ENCODE measurements at places on chromosomes 3 and 15.
A peak's percentile ranks its signal among the peaks of the same experiment; 100 is the strongest.

DNA sequence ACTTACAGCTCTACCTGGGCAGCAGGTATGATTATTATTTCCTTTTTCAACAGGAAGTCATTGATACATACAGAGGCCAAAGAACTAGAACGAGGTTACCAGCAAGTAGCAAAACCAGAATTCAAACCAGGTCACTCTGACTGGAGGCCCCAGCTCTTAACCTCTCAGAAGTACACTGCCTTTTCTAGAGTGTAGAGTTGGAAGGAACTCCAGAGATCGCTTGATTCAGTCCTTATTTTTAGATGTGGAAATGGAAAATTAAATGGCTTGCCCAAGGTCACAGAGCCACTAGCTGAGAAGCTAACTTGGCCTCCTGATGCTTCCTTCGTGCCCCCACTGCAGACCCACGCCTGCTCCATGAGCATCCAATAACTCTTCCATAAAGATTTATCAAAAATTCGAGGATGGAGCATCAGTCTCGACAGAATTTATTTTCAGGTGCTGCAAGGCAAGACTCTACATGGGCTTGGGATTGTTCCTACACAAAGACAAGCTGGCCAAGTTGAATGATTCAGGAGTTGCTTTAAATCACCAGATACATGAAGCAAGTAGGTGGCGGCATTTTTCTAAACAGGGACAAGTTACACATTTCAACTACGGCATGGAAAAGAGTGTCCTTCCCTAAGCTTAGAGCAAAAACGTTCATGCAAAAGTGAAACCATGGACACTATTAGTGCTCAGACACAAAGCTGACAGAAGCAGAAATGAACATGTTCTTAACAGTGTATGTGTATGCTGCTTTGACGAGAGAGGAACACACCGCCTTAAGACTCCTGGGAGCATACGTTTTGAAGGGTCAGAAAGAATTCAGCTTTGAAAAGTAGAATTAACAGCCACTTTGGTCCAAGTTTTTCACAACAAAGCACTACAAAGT lies 235.7 kb downstream of the THRB start:
- DNase-seq: no peak

DNA sequence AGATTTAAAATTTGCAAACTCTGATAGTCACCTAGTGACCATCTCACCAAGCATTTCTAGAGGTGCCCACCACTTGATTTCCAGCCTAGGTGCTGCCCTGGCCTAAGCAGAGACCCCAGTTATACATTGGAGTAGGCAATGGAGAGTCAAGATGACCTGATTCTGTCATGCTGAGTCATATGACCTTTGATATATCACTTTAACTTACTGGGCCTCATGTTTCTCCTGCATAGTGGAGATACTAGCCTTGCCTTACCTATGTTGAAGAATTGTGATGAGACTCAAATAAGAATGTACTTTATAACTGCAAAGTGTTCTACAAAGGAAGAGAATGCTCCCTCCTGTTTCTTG lies 75.5 kb upstream of the XCR1 start:
- DNase-seq: no peak

- no peak for DNase-seq
These were observed 57.6 kb downstream of the RAB11A start for GRCh38 chr15:65926899-65927298.

DNA sequence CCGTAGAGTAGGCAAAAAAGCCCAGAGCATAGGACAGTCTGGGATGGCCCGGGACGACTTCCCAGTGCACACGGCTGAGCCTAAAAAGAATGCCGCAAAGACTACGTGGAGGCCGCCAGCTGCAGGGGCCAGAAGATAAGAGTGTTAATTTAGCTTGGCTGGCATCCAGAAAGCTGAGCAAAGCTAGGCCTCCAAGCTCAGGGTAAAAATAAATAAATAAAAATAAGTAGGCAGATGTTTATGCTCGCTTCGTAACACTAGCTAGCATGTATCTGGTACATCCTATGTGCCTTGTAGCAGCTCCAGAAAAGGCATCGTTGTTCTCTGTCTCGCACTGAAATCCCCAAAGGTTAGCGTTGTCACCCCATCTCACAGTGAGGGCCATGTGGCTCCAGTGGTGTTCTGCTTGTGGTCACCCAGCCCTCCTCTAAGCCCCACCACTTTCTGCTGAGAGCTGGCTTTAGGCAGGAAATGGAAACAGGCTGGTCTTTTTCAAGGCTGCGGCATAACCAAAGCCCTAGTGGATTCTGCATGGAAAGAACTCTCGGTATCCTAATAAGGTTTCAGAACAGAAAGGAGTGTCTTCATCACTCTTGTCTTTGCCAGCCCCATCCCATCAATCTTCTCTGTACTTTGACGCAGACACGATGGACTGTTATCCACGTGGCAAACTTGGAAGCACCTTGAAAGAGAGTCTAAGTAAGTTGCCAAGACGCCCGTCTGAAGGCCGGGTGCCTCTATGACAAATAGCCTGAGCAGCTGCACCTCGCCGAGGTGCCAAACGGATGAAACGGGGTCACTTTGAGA lies 58.1 kb upstream of the MEF2A start:
- DNase-seq: no peak

- no peak for DNase-seq
These were observed 48.3 kb downstream of the PRTG start for GRCh38 chr15:55694652-55695150.

GRCh38 chr15:77579498-77580188 lies 53.1 kb downstream of the LINGO1 start:
- DNase-seq: no peak

- DNase-seq: no peak
These were observed 569.8 kb downstream of the VGLL3 start for GRCh38 chr3:86420990-86421739.

- no peak for DNase-seq
These were observed 16.9 kb upstream of the LRRC31 start for GRCh38 chr3:169886671-169887070.

DNA sequence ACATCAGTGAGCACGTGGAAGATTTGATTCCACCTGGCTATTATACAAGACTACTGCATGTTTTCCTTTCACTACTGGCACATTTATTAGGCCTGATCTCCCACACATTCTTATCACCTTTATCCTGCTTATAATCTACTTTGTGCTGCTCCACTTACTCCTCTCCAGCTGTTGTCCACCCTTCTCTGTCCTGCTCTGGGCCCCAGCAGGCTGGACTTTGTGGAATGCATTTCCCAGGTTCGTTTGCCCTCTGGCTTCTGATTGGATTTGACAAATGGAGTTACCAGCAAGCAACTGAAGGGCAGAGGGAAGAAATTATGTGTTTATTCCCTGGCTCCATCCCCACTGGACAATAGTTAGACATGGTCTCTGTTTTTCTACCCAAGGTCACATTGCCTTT lies 75.5 kb downstream of the DCLK3 start:
- no peak for DNase-seq

GRCh38 chr3:21484828-21485144 lies 266.2 kb downstream of the ZNF385D start:
- no peak for DNase-seq

GRCh38 chr3:113560271-113560670 lies 27.9 kb downstream of the SIDT1 start:
- no peak for DNase-seq

- no peak for DNase-seq
These were observed 335.7 kb downstream of the SQOR start for GRCh38 chr15:45970542-45970941.

GRCh38 chr3:183745300-183746098 lies 47.9 kb downstream of the YEATS2 start:
- no peak for DNase-seq

DNA sequence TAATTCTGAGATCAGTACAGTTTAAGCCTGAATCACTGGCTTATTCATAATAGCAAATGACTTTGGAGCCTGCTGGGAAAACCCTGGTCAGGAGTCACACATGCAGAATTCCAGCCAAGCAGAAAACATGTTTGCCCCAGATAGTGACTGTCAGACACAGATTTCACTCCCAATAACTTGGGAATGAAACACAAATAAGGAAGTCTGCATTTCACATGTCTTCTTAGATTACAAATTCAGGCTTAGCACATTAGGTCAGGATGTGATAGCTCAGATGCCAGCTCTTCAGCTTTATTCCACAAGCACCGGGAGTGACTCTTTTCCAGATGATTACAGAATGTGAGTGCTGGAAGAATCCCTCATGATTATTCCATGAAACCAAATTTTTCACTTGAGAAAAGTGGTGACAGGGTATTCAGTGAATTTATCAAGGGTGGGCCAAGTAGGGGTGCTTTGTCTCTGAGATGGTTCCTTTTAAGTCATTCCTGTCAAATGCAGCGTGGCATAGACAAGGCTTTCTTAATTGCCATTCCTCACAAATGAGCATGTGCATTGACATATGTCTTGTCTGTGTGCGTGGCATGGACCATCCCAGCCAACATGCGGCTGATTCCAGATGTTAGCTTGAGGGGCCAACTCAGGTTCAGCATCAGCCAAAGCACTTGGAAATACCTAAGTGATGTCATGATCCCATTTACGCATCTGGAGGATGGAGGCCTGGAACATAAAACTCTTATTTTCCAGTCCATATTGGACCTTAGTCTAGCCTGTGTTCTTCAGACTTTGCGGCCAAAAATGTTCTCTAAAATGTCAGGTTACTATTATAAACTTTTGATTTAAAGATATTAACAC lies 191.0 kb downstream of the EPHB1 start:
- DNase-seq: no peak

GRCh38 chr15:84797801-84798200 lies 19.4 kb upstream of the ALPK3 start:
- no peak for DNase-seq

- peak; percentile 63 for DNase-seq
These were observed 33.9 kb downstream of the MYO5C start for GRCh38 chr15:52261498-52262242.

- DNase-seq: no peak
These were observed 47.7 kb upstream of the INSYN1 start for GRCh38 chr15:73800662-73801345.

DNA sequence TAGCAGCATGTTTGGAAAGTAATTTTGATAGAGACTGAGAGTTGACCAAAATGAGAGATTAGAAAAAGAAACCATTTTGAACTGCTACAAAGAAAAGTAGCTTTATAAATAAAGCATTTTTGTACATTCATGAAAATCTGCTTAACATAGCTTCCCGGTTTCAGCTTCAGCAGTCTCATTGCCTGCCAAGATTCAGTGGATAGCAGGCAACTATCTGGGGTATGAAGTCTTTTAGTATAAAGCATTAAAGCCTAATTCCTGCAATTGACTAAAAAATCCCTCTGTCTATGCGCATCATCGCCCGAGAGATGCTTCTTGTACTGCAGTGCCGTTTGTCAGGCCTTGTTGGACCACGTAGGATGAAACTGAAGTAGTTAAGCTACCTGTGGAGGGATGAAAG lies 588.4 kb downstream of the NAALADL2 start:
- DNase-seq: no peak

GRCh38 chr3:73465926-73466325 lies 158.8 kb downstream of the PDZRN3 start:
- no peak for DNase-seq

DNA sequence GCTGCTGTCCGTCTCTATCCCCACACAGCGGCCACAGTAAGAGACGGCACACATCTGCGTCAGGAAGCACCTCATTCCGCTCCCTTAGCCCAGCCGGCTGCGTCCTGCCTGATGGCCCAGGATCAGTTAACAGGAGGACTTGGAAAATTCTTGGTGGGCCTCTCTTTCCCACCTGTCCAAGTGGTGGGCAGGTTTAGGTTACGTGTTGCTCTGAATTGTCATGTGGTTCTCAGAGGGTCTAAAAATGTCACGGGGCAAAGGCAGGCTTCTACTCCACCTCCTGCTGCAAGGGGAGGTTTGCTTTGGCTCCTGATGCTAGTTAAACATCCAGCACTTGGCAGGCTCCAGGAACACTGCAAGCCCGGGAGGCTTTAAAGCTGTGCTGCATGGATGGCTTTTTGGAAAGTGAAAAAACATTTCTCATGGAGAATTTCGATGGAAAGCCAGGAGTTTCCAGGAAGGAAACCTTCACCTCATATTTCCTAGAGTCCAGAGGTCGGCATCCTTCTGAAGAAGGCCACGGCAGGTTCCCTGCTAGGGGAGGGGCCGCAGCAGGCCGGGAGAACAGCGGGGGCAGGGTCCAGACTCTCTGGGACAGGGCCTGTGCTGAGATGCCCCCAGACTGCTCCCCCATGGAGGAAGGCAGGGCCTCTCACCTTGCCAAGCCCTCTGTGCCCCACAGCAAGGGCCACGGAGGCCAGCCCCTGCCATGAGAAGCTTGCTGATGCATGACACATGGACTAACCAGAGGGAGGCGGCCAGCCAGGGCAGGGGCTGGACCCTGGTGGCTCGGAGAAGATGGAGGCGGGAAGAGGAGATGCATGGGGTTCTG lies 10.8 kb downstream of the CTSH start:
- DNase-seq: no peak

GRCh38 chr15:89632563-89633430 lies 22.5 kb downstream of the KIF7 start:
- DNase-seq: no peak

DNA sequence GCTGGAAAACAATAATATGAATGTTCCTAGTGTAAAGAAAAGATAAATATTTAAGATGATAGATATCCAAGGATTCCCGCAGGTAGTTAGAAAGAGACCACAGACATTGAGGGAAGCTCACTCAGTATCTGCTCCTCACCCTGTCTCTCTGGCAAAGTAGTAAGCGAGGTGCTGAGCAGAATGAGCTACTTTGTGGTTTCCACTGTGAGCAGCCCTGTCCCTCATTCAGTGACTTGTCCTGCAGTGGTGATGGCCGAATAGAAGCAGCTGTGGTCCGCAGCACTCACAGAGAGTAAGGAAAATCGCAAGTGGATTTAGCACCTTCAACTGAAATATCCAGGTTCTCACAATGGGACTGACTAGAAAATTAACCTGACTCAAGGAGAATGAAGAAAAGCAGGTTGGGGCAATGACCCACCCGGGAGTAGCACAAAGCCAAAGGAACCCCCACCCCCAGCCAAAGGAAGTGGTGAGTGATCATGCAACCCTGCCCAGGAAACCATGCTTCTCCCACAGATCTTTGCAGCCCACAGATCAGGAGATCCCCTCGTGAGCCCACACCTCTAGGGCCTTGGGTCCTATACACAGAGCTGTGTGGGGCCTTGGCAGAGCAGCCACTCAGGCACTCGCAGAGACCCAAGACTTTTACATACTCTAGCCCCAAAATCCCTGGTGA lies 21.8 kb upstream of the SLC25A38 start:
- peak; percentile 61 for DNase-seq

GRCh38 chr15:70775160-70775559 lies 11.8 kb upstream of the UACA start:
- no peak for DNase-seq

- no peak for DNase-seq
These were observed 298.1 kb upstream of the THBS1 start for GRCh38 chr15:39282663-39283208.

DNA sequence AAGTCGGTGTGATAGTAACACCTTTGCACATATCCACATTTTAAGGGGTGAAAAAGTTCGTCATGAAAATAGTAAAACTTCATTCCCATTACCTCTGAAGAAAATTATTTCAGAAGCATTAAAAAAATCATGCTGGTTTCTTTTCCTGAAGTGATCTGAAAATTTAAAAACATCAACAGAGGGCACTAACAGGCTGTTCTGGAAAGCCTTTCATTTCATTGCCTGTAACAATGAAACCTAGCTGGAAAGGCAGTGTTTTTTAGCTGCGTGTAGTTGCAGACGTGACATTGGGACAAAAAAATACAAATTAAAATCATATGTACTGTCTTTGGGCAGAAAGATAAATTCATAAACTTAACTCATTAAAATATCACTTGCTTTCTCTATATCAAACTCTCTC lies 993.8 kb downstream of the GBE1 start:
- DNase-seq: no peak
